ENCODE measurements at places on chromosomes 16 and 17. TPM values are rescaled to one million over a fixed set of nuclear protein-coding genes. Genes with fewer than 3 reads are reported as not detected.

TPSG1 gene
- total RNA-seq: not detected

TBC1D3C gene
- total RNA-seq: not detected

WDR90 gene
- total RNA-seq: 8.9 TPM

C16orf86 gene
- 4.7 TPM for total RNA-seq

PRDM7 gene
- not detected for total RNA-seq

DNA sequence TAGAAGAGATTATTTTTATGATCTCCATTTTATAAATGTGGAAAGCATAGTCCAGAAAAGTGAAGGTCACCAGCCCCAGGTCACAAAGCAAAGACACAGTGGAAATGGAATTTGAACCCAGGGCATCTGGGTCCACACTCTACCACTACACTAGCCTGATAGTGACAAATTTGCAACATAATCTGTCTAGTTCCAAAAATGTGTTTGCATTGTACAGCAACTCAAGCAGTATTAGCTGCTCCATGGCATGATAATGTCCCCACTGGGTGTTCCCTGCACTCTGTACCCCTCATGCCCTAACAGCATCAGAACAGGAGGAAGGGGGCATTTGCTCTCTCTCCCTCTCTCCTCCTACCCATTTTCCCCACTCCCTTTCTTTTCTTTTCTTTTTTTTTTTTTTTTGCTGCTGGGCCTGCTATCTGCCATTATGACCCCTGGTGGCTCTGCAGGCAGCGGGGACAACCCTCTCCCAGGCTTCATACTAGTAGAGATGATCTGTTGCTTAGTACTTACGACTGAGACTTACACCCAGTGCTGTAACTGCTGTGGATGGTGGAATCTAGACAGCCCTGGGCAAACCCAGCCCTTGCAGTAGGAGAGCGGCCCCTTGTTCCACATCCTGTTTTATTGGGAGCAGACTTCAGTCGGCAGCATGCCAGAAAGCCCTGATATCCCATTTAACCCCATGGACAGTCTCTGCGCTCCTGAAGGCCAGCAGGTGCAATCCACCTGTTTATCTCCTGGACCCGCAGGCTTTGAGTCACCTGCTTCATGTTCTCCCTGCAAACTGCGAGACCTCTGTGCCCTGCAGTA, 306.3 kb downstream of the SOX9 start:
- H3K27ac ChIP-seq: no peak overlapping the region
- no peak for DNase-seq
- H3K36me3 ChIP-seq: no peaks in the 10 kb centered on the region
- H3K4me3 ChIP-seq: no peak overlapping the region

DNA sequence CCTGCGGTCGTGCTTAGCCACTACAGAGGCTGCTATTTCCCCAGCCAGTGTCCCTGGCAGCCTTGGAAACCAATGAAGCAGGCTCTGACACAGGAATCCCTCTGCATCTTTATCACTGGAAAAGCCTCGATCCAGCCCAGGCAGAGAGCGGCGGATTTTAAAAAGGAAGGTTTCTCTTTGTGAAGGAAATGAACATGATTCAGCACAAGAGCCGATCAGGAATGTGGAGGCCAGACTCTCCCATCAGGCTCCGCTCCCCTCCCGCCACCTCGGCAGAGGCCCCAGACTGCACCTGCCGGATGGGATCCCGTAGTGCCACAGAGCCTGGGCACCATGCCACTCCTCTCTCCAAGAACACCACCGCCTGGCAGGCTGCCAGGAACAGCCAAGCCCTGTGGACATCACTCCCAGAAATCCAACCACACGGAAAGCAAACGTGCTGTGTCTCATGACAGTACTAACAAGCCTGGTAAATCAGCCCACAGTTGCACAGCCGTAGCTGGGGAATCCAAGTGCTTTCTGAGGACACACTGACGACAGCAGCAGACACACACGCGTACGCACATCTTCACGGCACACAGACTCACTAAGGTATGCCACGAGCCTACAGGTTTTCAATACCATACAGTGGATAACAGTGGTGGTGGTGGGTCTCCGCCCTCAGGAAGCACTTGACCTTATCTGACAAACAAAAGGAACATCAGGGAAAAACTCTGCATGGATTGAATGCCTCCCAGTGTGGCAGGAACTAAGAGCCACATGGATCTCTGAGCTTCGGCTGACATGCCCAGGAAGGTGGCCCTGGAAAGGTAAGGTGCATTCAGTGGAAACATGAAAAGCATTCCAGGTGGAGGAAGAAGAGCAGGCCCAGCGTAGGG, 5.4 kb downstream of the LRRC75A start:
- peak; percentile 83 for DNase-seq
- H3K27ac ChIP-seq: peak overlapping the region; percentile 42
- peaks cover 14% of the 10 kb centered on the region for H3K4me1 ChIP-seq
- H3K27me3 ChIP-seq: no peaks in the 10 kb centered on the region
- no peaks in the 10 kb centered on the region for H3K36me3 ChIP-seq

- peak overlapping the region; percentile 60 for H3K4me3 ChIP-seq
- peak overlapping the region; percentile 65 for H3K27ac ChIP-seq
- H3K27me3 ChIP-seq: no peaks in the 10 kb centered on the region
- no peak for DNase-seq
- no peaks in the 10 kb centered on the region for H3K36me3 ChIP-seq
These were observed 159.4 kb upstream of the CHMP6 start for GRCh38 chr17:80832266-80832676.

GRCh38 chr16:49767414-49767813, 88.5 kb downstream of the ZNF423 start:
- no peaks in the 10 kb centered on the region for H3K36me3 ChIP-seq
- H3K4me1 ChIP-seq: no peaks in the 10 kb centered on the region
- no peak for DNase-seq
- H3K4me3 ChIP-seq: no peak overlapping the region
- H3K27ac ChIP-seq: no peak overlapping the region

- no peak for DNase-seq
- H3K27me3 ChIP-seq: no peaks in the 10 kb centered on the region
- H3K36me3 ChIP-seq: no peaks in the 10 kb centered on the region
- no peak overlapping the region for H3K27ac ChIP-seq
- H3K4me1 ChIP-seq: peaks cover 4% of the 10 kb centered on the region
These were observed 135.1 kb upstream of the NOL11 start for GRCh38 chr17:67582673-67583081.

GRCh38 chr16:67151431-67152097, 766 bp upstream of the B3GNT9 start:
- no peaks in the 10 kb centered on the region for H3K27me3 ChIP-seq
- DNase-seq: no peak

DNA sequence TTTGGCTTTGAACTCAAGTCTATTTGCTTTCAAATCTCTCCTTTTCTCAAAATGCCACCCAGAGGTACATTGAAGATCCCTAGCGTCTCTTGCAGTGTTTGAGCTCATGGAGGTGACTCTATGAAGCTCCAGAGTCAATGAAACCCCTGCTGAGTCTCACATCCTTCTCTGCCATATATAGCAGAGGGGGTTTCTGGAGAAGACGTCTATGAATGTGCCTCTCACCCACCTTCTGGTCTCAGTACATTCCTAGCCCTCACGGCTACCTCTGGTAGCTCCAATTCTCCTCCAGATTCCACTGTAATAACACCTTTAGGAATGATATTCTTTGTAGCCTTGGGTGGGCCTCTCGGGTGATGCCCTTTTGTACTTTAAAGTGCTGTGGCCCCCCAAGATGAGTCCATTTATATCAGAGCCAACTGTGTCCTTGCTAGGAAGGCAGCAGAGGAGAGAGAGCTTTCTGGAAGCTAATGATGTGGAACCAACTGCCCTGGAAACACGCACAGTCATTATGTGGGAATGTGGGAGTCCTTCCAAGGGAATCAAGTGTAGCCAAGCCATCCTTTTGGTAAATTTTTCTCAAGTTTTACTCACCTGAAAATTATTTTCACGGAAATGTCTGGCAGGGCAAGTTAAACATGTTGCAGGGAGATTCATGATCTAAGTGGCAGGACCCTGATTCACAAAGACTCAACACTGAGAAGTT, 123.4 kb downstream of the ASIC2 start:
- no peak for DNase-seq
- H3K4me3 ChIP-seq: no peak overlapping the region
- H3K27me3 ChIP-seq: peaks cover 2% of the 10 kb centered on the region
- no peak overlapping the region for H3K27ac ChIP-seq
- no peaks in the 10 kb centered on the region for H3K36me3 ChIP-seq
- no peaks in the 10 kb centered on the region for H3K4me1 ChIP-seq

DNA sequence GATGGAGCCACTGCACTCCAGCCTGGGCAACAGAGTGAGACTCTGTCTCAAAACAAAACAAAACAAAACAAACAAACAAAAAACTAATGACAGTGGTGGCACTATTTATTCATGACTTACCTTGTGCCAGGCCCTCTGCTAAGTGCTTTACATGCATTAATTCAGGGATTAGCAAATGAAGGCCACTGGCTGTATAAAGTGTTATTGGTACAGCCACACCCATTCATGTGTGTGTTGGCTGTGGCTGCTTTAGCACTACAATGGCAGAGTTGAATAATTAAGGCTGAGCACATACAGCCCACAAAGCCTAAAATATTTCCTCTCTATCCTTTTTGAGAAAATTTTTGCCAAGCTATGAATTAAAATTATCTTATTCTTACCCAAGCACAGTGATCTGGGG, 531.8 kb upstream of the CDH5 start:
- no peak overlapping the region for H3K4me3 ChIP-seq
- H3K27ac ChIP-seq: no peak overlapping the region
- H3K36me3 ChIP-seq: no peaks in the 10 kb centered on the region
- no peak for DNase-seq

- no peak for DNase-seq
- H3K36me3 ChIP-seq: no peaks in the 10 kb centered on the region
- no peaks in the 10 kb centered on the region for H3K27me3 ChIP-seq
- H3K4me3 ChIP-seq: no peak overlapping the region
- no peaks in the 10 kb centered on the region for H3K4me1 ChIP-seq
- no peak overlapping the region for H3K27ac ChIP-seq
These were observed 16.0 kb downstream of the KRT33A start for GRCh38 chr17:41334385-41335305.

DNA sequence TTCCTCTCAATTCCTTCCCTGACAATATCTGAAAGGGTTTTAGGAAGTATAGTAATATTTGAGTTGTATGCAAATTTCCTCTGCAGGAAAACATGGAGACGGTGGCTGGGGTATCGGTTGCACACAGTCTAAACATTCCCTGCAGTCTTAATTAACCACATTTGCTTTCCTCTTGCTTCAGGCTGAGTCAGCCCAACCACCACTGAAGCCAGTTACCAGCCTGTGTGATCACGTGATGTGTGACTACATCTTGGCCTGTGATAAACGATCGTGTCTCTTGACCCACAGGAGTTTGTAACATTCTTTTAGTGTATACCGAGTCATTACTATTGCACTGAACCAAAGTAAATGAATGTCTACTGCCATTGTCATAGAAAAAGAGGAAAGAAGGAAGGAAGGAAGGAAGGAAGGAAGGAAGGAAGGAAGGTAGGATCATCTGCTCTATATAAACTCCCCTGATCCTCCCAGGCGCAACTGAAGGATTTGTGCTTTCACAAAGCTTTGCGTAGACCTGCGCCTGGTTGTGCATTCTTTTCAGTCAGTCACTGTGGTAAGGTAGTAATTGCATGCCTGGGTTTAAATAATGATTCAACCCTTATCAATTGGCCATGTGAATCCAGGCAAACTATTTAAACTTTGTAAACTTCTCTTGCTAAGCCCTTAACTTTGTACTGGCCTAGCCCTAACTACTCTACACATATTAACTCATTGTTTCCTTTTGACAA, 280.6 kb upstream of the SALL1 start:
- DNase-seq: no peak
- no peaks in the 10 kb centered on the region for H3K27me3 ChIP-seq
- no peaks in the 10 kb centered on the region for H3K4me1 ChIP-seq
- no peak overlapping the region for H3K27ac ChIP-seq
- H3K4me3 ChIP-seq: no peak overlapping the region

DNA sequence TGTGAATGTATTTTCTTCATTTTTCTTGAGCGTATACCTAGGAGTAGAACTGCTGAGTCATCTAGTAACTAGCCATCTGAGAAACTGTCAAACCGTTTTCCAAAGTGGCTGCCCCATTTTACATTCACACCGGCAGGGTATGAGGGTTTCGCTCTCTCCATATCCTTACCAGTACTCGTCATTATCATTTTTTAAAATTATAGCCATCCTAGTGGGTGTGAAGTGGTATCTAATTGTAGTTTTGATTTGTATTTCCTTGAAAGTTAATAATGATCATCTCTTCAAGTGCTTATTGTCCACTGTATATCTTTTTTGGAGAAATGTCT, 6.0 kb downstream of the RNF157 start:
- no peaks in the 10 kb centered on the region for H3K27me3 ChIP-seq
- DNase-seq: no peak
- no peaks in the 10 kb centered on the region for H3K4me1 ChIP-seq
- no peak overlapping the region for H3K27ac ChIP-seq
- no peaks in the 10 kb centered on the region for H3K36me3 ChIP-seq
- no peak overlapping the region for H3K4me3 ChIP-seq

DNA sequence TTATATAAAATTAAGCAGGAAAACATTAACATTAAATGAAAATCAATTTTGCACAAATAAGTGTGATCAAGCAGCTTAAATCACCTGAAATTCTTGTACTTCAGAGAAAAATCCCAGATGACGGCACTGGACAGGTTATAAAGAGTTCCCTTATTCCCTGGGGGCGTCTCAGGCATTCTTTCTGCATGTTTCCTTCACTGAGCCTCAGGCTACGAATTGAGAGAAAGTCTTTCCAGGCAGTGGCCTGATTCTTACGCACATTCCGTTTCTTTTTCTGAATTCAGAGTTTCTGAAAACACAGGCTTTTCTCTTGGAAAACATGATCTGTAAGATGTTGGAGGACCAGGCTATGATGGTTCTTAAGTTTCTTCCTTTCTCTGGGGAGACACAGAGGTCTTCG, 22.1 kb upstream of the PITPNM3 start:
- peaks cover 45% of the 10 kb centered on the region for H3K36me3 ChIP-seq
- DNase-seq: no peak
- H3K27ac ChIP-seq: no peak overlapping the region
- H3K4me1 ChIP-seq: peaks cover 9% of the 10 kb centered on the region

GRCh38 chr16:27826081-27826892, 237.2 kb downstream of the GSG1L start:
- no peak for DNase-seq
- H3K36me3 ChIP-seq: no peaks in the 10 kb centered on the region
- no peak overlapping the region for H3K4me3 ChIP-seq
- no peak overlapping the region for H3K27ac ChIP-seq
- H3K27me3 ChIP-seq: no peaks in the 10 kb centered on the region
